ENCODE measurements at places on chromosomes 16 and 17. TPM values are rescaled to one million over a fixed set of nuclear protein-coding genes. Genes with fewer than 3 reads are reported as not detected.

HOXB6 gene
- total RNA-seq: 196 TPM

HEATR9 gene
- not detected for total RNA-seq

OTOP3 gene
- not detected for total RNA-seq

CTRB2 gene
- total RNA-seq: 5.0 TPM

BAHCC1 gene
- total RNA-seq: 77.4 TPM

SCGB1C2 gene
- not detected for total RNA-seq

TP53 gene
- total RNA-seq: 129 TPM

C16orf96 gene
- 0.15 TPM for total RNA-seq

QRICH2 gene
- total RNA-seq: 0.92 TPM

MYO1D gene
- total RNA-seq: 1.3 TPM

ELP5 gene
- 89.5 TPM for total RNA-seq

SPATA22 gene
- not detected for total RNA-seq

SLC16A6 gene
- total RNA-seq: 0.26 TPM

P3H4 gene
- 58.9 TPM for total RNA-seq

KRTAP1-1 gene
- not detected for total RNA-seq

JPH3 gene
- 1.2 TPM for total RNA-seq

PPM1E gene
- 2.9 TPM for total RNA-seq

KCNG4 gene
- not detected for total RNA-seq

NLRC3 gene
- total RNA-seq: 0.26 TPM

PRSS53 gene
- 3.4 TPM for total RNA-seq

IGSF6 gene
- 0.23 TPM for total RNA-seq

TPSD1 gene
- 0.26 TPM for total RNA-seq

CACNG3 gene
- total RNA-seq: not detected

CDK5RAP3 gene
- total RNA-seq: 193 TPM

PHLPP2 gene
- total RNA-seq: 13.1 TPM

PRSS33 gene
- 0.59 TPM for total RNA-seq

PLXDC1 gene
- total RNA-seq: not detected

TEKT5 gene
- total RNA-seq: not detected

TRAPPC1 gene
- total RNA-seq: 154 TPM

SRCIN1 gene
- 12.8 TPM for total RNA-seq

TANC2 gene
- 77.5 TPM for total RNA-seq

STX1B gene
- total RNA-seq: 3.7 TPM

Data from Panc1 (cell line).